ENCODE measurements at places on chromosomes 16 and 17. TPM values are rescaled to one million over a fixed set of nuclear protein-coding genes. Genes with fewer than 3 reads are reported as not detected.

The KRT28 gene
- not detected for total RNA-seq

The TCF25 gene
- total RNA-seq = 233 TPM

The SLC9A5 gene
- 1.3 TPM for total RNA-seq

The PRAC2 gene
- not detected for total RNA-seq

The SNX20 gene
- total RNA-seq = not detected

The ENPP7 gene
- total RNA-seq = not detected

The DUS1L gene
- total RNA-seq = 52.1 TPM

The CLEC10A gene
- not detected for total RNA-seq
